Muscle of leg (tissue), 16 donors: ENCODE measurements at places on chromosomes 5 and 9. TPM values are rescaled to one million over a fixed set of nuclear protein-coding genes. Genes with fewer than 3 reads are reported as not detected.

DNA sequence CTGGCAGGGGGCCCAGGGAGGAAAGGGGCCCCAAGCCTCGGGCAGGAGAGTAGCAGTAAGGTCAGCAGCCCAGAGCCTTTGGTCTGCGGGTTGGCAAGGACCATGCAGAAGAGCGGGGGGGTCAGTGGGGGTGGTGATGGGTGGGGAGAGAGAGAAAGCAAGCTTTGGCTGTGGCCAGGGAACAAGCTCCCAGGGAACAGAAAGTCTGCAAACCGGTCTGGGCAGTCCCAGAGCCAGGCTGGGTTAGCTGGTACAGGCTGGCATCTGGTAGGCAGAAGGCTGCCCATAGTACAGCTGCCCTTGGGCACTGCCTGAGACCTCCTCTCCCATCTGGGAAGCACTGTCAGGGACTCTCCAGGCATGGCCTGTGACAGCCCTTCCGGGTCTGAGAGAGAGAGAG, 10.5 kb upstream of the EPB41L4B start:
- peaks cover 13% of the 10 kb centered on the region for H3K4me1 ChIP-seq
- H3K4me3 ChIP-seq: no peak overlapping the region
- no peak overlapping the region for H3K27ac ChIP-seq

GRCh38 chr5:159951387-159951786, 35.1 kb downstream of the ADRA1B start:
- no peak overlapping the region for H3K27ac ChIP-seq
- H3K27me3 ChIP-seq: peaks cover 20% of the 10 kb centered on the region
- no peak overlapping the region for H3K4me3 ChIP-seq
- no peaks in the 10 kb centered on the region for H3K4me1 ChIP-seq
- DNase-seq: peak; percentile 11

GRCh38 chr9:92807031-92807756, 42.6 kb upstream of the BICD2 start:
- no peak for DNase-seq
- no peak overlapping the region for H3K4me3 ChIP-seq
- peaks cover 19% of the 10 kb centered on the region for H3K4me1 ChIP-seq
- peaks cover 63% of the 10 kb centered on the region for H3K27me3 ChIP-seq
- H3K36me3 ChIP-seq: no peaks in the 10 kb centered on the region
- no peak overlapping the region for H3K27ac ChIP-seq

GRCh38 chr5:138569782-138570181, 5.4 kb downstream of the HSPA9 start:
- peaks cover 5% of the 10 kb centered on the region for H3K4me1 ChIP-seq
- no peak for DNase-seq
- H3K36me3 ChIP-seq: peaks cover 76% of the 10 kb centered on the region
- H3K27me3 ChIP-seq: no peaks in the 10 kb centered on the region
- no peak overlapping the region for H3K27ac ChIP-seq

The DAP gene
- total RNA-seq: 23.4 TPM

The MPDZ gene
- 39.5 TPM for total RNA-seq

The LRRC19 gene
- not detected for total RNA-seq

GRCh38 chr9:97508852-97509251, 7.4 kb downstream of the TMOD1 start:
- H3K27me3 ChIP-seq: peaks cover 26% of the 10 kb centered on the region
- no peaks in the 10 kb centered on the region for H3K36me3 ChIP-seq
- DNase-seq: no peak

The KIF20A gene
- total RNA-seq: 17.8 TPM

DNA sequence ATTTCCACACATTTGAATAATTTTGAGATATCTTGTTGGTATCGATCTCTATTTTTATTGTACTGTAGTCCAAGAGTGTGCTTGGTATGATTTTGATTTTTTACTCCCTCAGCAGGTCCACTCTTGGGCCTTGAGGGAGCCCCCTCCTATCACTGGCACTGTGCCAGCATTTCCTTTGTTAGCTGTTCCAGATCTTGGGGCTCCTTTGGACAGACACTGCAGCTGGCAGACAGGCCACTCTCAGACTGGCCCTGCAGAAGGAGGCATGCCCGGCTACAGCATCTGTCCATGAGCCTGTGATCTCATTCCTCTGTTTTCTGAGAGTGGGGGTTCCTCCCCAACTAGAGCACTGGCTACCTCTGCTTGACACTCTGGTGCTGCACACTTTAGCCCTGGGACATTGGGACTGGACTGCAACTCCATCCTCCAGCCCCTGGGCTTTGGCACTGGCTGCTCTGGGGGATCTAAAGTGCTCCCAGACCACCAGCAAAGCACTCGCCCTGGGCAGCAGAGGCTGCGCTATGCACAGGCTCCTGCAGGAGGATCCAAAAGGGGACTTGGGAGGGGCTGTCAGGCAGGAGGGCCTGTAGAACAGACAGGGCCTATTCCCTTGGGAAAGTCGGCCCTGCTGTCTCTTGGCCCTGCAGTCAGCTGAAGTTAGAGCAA, 271.3 kb upstream of the DMAC1 start:
- DNase-seq: no peak
- no peak overlapping the region for H3K27ac ChIP-seq
- no peak overlapping the region for H3K4me3 ChIP-seq

DNA sequence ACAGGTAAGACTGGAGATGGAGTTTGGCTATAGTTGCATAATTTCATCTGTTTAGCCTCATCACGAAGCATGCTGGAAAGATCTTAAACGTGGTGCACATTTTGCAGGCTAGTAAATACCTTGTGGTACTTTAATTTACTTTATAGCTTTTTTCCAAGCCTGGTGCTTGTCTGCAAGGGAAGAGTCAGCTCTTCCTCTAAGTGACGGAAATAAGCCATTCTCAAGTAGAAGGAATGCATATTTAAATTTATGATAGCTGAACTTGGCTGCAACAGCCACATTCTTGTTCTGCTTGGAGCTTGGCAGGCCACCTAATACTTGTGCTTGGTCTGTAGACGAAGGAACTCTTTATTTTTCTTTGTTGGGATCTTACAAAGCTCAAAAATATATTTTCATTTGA, 188.0 kb upstream of the PIK3R1 start:
- H3K27ac ChIP-seq: peak overlapping the region; percentile 62
- no peak overlapping the region for H3K4me3 ChIP-seq
- peak; percentile 87 for DNase-seq
- no peaks in the 10 kb centered on the region for H3K27me3 ChIP-seq

DNA sequence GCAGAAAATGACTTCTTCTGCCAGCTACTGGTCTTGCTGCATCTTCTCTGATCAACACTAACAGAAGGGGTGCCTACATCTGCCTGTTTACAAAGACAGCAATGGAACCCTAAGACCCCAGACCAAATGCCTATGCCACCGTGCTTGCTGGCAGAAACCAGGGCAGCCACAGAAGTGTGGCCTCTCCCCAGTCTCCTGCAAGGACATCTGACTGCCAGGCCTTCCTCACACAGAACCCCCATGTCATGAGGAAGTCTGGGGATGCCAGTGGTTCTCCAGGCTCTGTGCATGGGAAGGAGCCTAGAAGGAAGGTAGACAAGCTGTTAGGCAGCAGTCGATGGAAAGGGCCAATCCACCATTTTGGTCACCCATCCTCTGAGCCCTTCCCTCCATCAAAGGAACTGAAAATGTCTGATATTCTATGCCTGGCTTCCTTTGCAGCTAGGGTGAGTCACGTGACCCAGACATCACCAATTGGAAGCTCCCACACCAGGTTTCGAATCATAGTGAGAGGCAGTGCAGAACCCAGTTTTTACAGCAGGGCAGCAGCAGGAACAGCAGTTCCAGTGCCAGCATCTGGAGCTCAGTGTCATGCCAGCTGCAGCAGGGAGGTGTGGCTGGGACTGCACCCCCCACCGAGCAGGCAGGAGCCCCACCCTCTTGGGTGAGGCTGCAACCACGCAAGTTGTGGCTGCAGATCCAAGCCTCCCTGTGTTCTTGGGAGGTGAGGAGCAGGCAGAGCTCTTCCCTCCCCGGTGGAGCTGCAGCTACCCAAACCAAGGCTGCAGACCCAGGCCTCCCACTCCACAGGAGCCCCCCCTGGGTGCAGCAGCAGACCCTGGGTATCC, 123.4 kb downstream of the OLFM1 start:
- no peak overlapping the region for H3K27ac ChIP-seq
- peaks cover 19% of the 10 kb centered on the region for H3K4me1 ChIP-seq
- no peak overlapping the region for H3K4me3 ChIP-seq
- no peaks in the 10 kb centered on the region for H3K36me3 ChIP-seq
- no peak for DNase-seq

The ROPN1L gene
- total RNA-seq: 0.13 TPM
